ENCODE measurements at places on chromosomes 16 and 17.

DNA sequence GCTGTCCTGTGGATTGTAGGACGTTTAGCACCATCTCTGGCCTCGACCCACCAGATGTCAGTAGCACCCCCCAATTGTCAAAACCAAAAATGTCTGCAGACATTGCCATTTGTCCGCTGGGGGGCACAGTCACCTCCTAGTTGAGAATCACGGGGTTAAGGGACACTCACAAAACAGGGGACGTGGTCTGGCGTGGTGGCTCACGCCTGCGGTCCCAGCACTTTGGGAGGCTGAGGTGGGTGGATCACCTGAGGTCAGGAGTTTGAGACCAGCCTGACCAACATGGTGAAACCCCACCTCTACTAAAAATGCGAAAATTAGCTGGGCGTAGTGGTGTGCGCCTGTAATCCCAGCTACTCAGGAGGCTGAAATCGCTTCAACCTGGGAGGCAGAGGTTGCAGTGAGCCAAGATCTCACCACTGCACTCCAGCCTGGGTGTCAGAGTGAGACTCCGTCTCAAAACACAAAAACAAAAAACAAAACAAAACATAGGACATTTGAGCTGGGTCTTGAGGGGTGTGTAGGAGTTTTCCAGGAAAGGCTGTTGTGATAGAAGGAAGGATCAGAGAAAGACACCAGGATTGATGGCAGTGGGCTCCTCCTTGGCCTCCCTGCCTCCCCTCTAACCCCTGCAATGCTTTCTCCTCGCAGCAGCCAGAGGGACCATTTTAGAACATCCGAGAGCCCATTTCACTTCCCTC lies 171.8 kb upstream of the GSE1 start:
- no peak for DNase-seq

DNA sequence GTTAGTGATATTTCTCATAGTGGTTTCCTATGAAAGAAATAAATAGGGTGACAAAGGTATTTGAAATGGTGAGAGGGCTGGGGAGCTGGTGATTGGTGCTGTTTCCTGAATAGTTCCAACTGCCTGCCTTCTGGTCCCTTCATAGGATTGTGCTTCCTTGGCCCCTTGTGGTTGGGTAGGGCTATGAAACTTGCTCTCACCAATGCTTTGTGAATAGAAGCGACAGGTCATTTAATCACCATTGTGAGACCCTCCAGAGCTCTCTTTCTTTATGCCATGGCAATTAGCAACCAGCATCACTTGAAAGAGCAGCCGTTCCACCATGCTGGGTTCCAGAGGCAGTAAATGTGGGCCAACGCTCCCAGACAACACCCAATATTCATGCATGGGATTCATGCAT lies 23.7 kb upstream of the WWOX start:
- DNase-seq, result no peak

- DNase-seq, result no peak
Measured at GRCh38 chr17:3260600-3260999, 37.6 kb downstream of the OR3A1 start.

GRCh38 chr16:24668481-24669061 lies 60.9 kb upstream of the TNRC6A start:
- DNase-seq, result no peak

DNA sequence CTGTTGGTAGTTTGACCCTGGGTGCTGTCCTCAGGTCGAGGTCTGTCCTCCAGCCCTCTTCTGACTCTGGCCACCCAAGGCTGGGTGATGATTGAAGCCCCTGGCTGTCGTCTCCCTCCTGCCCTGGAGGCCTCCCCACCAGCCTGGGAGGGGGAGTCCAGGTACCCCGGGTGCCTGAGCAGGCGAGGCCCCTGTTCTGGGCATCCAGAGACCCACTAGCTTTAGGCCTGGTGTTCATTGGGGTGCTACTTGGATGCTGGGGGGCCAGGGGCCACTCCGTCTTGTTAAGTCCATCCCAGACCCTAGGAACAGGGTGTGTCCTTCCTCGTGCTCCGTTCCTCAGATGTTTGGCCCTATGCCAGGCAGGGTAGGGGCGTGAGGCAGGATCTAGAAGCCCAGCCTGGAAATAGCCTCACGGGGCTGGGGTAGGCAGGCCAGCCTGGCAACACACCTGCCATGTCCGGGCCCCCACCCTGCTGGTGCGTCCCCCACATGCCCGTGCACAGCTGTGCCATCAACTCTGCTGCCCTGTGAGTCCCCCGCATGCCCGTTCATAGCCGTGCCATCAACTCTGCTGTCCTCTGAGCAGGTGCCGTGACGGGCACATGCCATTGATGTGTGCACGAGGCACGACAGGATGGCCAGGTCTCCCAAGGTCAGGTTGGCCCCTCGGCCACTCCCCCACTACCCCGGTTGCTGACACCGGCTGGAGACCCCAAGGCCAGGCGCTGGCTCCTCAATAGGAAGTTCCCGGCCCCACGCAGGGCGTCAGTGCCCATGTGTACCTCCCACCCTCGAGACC lies 36.9 kb downstream of the GINS2 start:
- no peak for DNase-seq

All from amygdala (tissue), 56 donors.